M059J (cell line): ENCODE measurements at places on chromosomes 7 and 10. TPM values are rescaled to one million over a fixed set of nuclear protein-coding genes. Genes with fewer than 3 reads are reported as not detected.

DNA sequence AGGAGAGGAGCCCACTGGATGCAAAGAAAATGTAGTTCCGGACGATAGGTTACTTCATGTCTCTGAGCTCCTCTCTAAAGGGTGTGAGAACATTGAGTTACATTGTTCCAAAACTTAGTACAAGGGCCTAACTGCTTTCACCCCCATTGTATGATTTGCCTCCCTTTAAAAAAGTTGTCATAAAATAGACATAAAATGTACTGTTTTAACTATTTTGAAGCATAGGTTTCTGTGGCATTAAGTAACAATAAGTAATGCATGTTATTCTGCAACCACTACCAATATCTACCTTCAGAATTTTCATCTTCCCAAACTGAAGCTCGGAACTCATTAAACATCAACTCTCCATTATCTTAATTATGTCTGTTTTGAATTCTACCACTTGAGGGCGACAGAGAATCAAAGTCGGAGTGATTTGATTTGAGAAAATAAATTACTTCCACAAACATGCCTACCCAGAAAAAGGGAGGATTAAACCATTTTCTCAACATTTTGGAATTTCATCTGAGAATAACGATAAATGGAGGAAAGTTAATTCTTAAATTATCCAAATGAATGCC, 2.7 kb downstream of the IGFBP1 start:
- DNase-seq: peak; percentile 61

- no peak for DNase-seq
Observed at GRCh38 chr7:36851382-36851781, 127.1 kb upstream of the AOAH start.

- peak; percentile 97 for DNase-seq
Observed at GRCh38 chr7:27134392-27134791, 3.8 kb upstream of the HOXA4 start.

Gene C7orf57
- 0.25 and 0.62 TPM in 2 replicates for total RNA-seq
